ENCODE measurements at places on chromosomes 7 and 10.

- no peak for DNase-seq
These were observed 1.7 kb downstream of the ZEB1 start for GRCh38 chr10:31320550-31321211.

DNA sequence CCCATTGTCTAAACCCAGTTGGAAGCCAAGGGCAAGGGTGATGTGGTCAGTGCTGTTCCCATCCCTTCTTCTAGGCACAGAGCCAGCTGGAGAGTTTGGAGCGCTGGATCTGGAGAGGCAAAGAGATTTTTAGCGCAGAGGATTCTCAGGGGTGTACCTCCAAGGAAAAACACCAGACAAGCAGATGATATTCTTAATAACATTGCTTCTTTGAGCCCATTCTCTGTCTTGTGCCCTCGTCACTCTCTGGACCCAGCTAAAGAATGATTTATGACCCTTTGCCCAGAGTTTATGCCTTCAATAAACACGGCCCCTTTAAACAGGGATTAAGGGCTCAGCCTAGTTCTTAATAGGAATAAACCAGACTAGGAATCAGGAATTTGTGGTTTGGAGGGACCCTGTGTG is 4.7 kb upstream of the HIP1 start:
- DNase-seq: no peak

DNA sequence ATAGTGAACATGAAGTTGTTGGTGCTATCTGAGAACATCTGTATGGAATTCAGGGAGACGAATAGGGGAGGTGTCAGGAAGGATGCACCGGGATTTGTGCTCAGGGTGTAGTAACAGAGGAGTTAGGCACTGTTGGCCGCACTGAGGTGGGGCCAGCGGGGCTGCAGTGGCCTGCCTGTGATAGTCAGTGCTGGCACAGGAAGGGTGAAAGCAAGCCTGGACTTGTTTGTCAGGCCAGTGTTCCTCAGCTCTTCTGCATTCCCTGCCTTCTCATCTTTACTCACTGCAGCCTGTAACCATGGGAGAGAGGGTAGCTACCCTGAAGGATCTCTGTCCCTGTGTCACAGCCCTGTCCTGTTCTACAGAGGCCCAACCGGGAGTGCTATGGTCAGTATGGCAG is 81.3 kb downstream of the SH2D4B start:
- DNase-seq: no peak

GRCh38 chr10:124010024-124010423 is 83.4 kb downstream of the CHST15 start:
- DNase-seq: no peak

DNA sequence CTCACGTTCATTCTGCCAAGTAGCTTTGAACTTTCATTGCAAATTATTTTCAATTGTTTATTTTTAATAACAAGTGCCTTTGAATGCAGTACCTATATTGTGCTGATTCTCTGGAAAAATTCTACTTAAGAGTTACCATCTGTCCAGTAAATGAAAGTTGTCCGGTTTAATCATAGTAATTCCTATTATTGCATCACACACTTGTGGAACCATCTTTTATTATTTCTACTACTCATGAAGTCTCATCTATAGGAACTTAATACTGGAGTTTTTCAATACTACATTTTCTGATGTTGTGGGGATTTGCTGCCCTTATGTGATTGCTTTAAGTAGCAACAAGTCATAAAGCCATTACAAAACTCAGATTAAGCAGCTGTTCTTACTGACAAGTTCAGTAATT is 16.5 kb upstream of the SKAP2 start:
- DNase-seq: no peak

GRCh38 chr7:79563821-79564522 is 110.5 kb upstream of the MAGI2 start:
- no peak for DNase-seq
